ENCODE measurements at places on chromosomes 7 and 10. TPM values are rescaled to one million over a fixed set of nuclear protein-coding genes. Genes with fewer than 3 reads are reported as not detected.

Gene SH2B2
- total RNA-seq, result 1.4 TPM

Gene ABCC2
- 0.64 TPM for total RNA-seq

Gene GALNT17
- total RNA-seq, result not detected

Gene OPN4
- total RNA-seq, result not detected

Gene COX19
- 12.6 TPM for total RNA-seq

Gene HOXA7
- total RNA-seq, result not detected

Gene IFIT2
- 35.7 TPM for total RNA-seq

Gene EIF4EBP2
- 20.0 TPM for total RNA-seq

Gene TLX1
- total RNA-seq, result not detected

Gene SHTN1
- total RNA-seq, result 0.40 TPM

Gene PRSS58
- not detected for total RNA-seq

Gene C10orf120
- total RNA-seq, result not detected

Gene MRLN
- total RNA-seq, result not detected

Gene SPDYE5
- total RNA-seq, result not detected

Gene GIMAP8
- 9.1 TPM for total RNA-seq

Gene BEND7
- not detected for total RNA-seq

Gene KIAA1217
- total RNA-seq, result 0.57 TPM

Gene C10orf62
- total RNA-seq, result not detected

Gene SLC29A4
- total RNA-seq, result 0.24 TPM

Gene PHTF2
- total RNA-seq, result 25.3 TPM

Gene WDR86
- not detected for total RNA-seq

Gene RBP3
- not detected for total RNA-seq

Gene LRRTM3
- not detected for total RNA-seq

Gene SYT15
- total RNA-seq, result 0.43 TPM

Gene LIPK
- total RNA-seq, result not detected

Gene HNRNPH3
- 145 TPM for total RNA-seq

Gene MYO3A
- total RNA-seq, result not detected

Gene AMZ1
- total RNA-seq, result 0.47 TPM

Gene ACSM6
- not detected for total RNA-seq

Gene AFAP1L2
- 0.86 TPM for total RNA-seq

Gene TLL2
- total RNA-seq, result 0.07 TPM

Gene SEC23IP
- total RNA-seq, result 49.0 TPM

Gene TEX47
- total RNA-seq, result not detected

Gene ARHGEF5
- 17.6 TPM for total RNA-seq

Gene ITPRID1
- not detected for total RNA-seq

Gene SEPTIN7
- total RNA-seq, result 178 TPM

Gene ITIH5
- not detected for total RNA-seq

Gene POT1
- total RNA-seq, result 36.1 TPM

Gene GATA3
- total RNA-seq, result 3.7 TPM

Gene UPK3B
- 0.52 TPM for total RNA-seq

Gene PNLIPRP1
- not detected for total RNA-seq

Gene HGF
- not detected for total RNA-seq

Gene AEBP1
- total RNA-seq, result 10.8 TPM

Gene HOXA4
- total RNA-seq, result 0.14 TPM

Gene GBX1
- not detected for total RNA-seq

Gene ANXA8
- not detected for total RNA-seq

Gene CFAP43
- total RNA-seq, result not detected

Gene MSANTD7
- total RNA-seq, result 19.6 TPM

Gene HYAL4
- total RNA-seq, result not detected

Gene NEUROG3
- not detected for total RNA-seq

Gene RGR
- not detected for total RNA-seq

Gene ZNF853
- 0.91 TPM for total RNA-seq

Gene INMT
- total RNA-seq, result 0.24 TPM

Gene CNNM1
- 1.0 TPM for total RNA-seq

Gene TMEM236
- total RNA-seq, result not detected

Gene ICA1
- 1.1 TPM for total RNA-seq
